PC-9 (cell line): ENCODE measurements at places on chromosomes 7 and 10. TPM values are rescaled to one million over a fixed set of nuclear protein-coding genes. Genes with fewer than 3 reads are reported as not detected.

DNA sequence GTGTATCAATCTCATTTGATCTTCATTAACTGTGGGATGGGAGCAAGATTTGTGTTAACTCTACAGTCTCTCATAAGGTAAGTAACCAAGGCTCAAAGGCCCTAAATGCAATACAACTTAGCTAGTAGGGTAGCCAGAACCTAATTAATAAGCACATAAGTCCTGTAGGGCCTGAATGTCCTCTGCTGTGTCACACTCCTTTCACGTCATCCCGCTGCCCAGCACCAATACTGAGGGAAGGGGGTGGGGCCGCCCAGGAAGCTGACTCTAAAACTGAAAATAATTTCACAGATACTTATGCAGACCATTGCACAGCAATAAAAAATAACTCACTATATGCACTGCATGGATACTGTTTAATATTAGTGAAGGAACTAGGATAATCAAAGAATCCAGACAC is 13.7 kb downstream of the CCDC6 start:
- peaks cover 12% of the 10 kb centered on the region for H3K4me1 ChIP-seq
- no peak overlapping the region for H3K4me3 ChIP-seq
- no peaks in the 10 kb centered on the region for H3K27me3 ChIP-seq
- H3K27ac ChIP-seq: no peak overlapping the region

- H3K27ac ChIP-seq: peak overlapping the region; percentile 85
- H3K4me1 ChIP-seq: peaks cover 66% of the 10 kb centered on the region
- peak; percentile 71 for DNase-seq
- H3K36me3 ChIP-seq: no peaks in the 10 kb centered on the region
- H3K4me3 ChIP-seq: peak overlapping the region; percentile 22; the same call in 1 of the 2 replicates
- no peaks in the 10 kb centered on the region for H3K27me3 ChIP-seq
Observed at GRCh38 chr7:28036696-28037095, 143.9 kb downstream of the JAZF1 start.

DNA sequence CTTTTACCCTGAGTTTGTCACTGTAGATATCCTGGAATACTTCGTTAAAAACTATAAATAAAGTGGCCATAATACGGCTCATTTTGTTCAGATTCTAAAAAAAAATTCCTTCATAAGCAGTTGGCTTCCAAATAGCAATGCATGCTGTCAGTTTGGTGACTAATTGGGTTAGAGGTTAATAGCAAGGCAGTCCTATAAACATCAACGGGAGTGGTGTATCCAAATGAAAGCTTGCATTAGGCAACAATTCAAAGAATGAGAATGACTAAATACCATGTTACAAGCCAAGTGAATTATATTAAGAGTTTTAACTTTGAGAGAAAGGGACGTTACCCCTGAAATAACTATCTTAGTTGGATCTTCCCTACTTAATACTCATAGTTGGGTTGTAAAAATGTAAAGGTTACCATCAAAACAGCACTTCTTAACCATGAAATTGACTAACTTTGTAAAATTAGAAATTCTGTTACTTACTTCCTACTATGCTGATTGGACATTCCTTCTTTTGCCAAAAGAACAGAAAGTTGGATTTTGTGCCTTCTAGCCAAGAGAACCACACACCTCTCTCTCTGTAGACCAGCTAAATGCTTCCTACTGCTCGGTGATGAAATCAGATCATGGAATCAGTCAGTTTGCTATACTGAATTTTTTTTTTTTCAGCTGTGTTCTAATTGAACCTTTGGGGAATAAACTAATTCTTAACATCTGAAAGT is 98.0 kb downstream of the KAT6B start:
- H3K4me1 ChIP-seq: peaks cover 94% of the 10 kb centered on the region
- H3K4me3 ChIP-seq: peak overlapping the region; percentile 34; the same call in 1 of the 2 replicates
- no peak for DNase-seq

GRCh38 chr7:51067757-51068156 is 248.9 kb downstream of the COBL start:
- H3K27ac ChIP-seq: no peak overlapping the region
- DNase-seq: peak; percentile 57
- no peaks in the 10 kb centered on the region for H3K36me3 ChIP-seq
- no peaks in the 10 kb centered on the region for H3K27me3 ChIP-seq
- no peak overlapping the region for H3K4me3 ChIP-seq

DNA sequence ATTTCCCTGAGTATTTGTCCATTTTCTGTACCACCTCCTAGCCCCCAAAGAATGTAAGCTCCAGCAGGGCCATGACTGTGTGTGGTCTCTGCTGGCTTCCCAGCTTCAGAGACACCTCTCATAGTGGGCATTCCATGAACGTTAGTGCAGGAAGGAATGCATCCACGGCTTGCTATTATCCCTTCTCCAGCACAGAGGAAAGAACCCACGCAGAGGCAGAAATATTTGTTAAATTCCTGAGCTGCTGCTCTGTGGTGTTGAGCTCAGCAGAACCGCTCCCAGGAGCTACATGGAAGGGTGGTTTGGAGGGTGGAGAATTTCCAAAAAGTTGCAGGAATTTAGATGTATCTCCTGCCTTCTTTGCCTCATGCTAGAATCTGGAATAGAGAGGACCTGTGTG is 275.2 kb downstream of the POU6F2 start:
- no peak overlapping the region for H3K27ac ChIP-seq
- H3K27me3 ChIP-seq: peaks cover 98% of the 10 kb centered on the region
- H3K36me3 ChIP-seq: no peaks in the 10 kb centered on the region

GRCh38 chr7:159126311-159127260 is 18.1 kb downstream of the VIPR2 start:
- H3K4me1 ChIP-seq: no peaks in the 10 kb centered on the region
- H3K27me3 ChIP-seq: peaks cover 92% of the 10 kb centered on the region
- H3K4me3 ChIP-seq: no peak overlapping the region
- DNase-seq: no peak
- no peak overlapping the region for H3K27ac ChIP-seq

DNA sequence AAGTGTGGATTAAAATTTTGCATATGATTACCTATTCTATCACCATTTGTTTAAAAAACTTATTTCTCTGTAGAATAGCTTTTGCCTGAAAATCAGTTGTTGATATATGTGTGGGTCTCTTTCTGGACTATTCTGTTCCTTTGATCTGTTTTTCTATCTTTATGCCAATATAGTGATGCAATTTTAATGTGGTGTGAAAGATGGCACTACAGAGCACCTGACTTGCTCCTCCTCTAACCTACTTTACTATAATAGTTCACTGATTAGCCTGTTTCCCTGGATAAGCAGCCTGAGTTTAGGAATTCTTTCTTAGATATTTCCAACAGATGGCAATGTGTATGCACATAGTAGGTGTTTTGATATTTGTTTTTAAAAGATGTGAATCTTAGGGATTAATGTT is 294.5 kb downstream of the AUTS2 start:
- H3K36me3 ChIP-seq: no peaks in the 10 kb centered on the region
- no peaks in the 10 kb centered on the region for H3K27me3 ChIP-seq
- no peak for DNase-seq
- H3K27ac ChIP-seq: no peak overlapping the region
- no peak overlapping the region for H3K4me3 ChIP-seq

DNA sequence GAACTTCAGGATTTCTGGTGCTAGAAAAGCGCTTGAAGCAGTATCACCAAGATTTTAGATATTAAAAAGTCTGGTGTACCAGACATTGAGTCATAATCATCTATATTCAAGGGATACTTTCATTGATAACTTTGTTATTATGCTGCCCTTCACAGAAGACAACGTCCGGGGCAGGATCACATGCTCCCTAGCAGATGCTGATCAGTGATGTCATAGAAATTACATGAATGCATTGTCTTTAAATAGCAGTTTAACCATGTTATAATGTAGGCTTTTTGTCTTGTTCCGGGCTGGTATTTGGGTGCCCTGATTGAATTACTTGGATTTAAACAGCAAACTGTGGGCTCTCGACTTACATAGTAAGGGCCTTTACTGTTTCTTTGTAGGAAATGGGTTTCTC is 54.0 kb downstream of the VWA2 start:
- H3K27ac ChIP-seq: no peak overlapping the region
- H3K27me3 ChIP-seq: no peaks in the 10 kb centered on the region
- no peak overlapping the region for H3K4me3 ChIP-seq

- H3K4me1 ChIP-seq: no peaks in the 10 kb centered on the region
- no peaks in the 10 kb centered on the region for H3K27me3 ChIP-seq
- no peak overlapping the region for H3K27ac ChIP-seq
- H3K36me3 ChIP-seq: no peaks in the 10 kb centered on the region
Observed at GRCh38 chr10:98963608-98964007, 272.0 kb downstream of the HPSE2 start.

GRCh38 chr7:108028111-108028510 is 25.1 kb upstream of the LAMB1 start:
- DNase-seq: no peak
- no peaks in the 10 kb centered on the region for H3K27me3 ChIP-seq
- no peak overlapping the region for H3K4me3 ChIP-seq

DNA sequence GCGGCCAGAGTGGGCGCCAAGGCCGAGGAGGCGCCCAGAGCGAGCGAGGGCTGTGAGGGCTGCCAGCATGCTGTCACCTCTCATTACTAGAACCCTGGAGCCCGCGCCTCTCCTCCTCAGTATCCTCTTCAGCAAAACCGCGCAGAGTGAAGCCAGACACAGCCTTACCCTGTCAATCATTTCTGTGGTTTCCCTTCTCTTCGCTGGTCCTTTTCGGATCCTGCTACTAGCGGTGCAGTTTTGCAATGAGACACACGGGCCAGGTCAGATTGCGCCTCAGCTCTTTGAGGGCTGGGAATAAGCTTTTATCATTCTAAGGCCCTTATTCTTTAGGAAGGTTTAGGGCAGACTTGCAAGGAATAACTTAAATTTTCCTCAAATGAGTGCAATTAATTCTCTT is 55.5 kb upstream of the FAM171A1 start:
- no peaks in the 10 kb centered on the region for H3K4me1 ChIP-seq
- H3K4me3 ChIP-seq: no peak overlapping the region
- no peak for DNase-seq
- no peaks in the 10 kb centered on the region; the same call in 1 of the 2 replicates for H3K27me3 ChIP-seq

- no peak overlapping the region for H3K4me3 ChIP-seq
- no peak for DNase-seq
- no peaks in the 10 kb centered on the region for H3K36me3 ChIP-seq
- no peak overlapping the region for H3K27ac ChIP-seq
Observed at GRCh38 chr10:74813381-74814259, 12.8 kb upstream of the KAT6B start.

DNA sequence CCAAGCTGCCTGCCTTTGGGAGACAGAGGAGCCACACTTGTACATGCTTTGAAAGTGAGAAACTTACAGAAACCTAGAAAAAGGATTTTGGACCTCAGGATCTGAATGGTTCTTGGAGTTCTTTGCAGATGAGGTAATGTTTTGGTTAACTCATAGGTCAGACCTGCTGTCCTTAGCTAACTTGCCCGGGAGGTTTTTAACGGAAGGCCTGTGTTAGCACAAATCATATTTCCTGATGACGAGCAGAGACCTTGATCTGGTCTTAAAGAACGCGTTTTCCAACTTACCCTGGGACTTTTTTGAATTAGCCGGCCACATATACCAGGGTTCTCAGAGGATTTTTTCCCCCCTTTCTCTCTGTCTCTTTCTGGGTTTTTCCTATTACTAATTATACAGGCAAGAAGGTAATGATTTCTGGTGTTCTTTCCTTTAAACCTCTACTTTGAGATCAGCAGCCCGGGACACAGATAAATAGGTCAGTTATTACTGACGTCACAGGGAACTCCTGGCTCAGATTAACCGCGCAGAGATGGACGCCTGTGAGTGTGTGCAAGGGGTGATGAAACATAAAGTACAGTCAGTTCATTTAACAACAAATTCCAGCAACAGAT is 101.7 kb upstream of the KLF6 start:
- peaks cover 46% of the 10 kb centered on the region for H3K4me1 ChIP-seq
- no peaks in the 10 kb centered on the region for H3K36me3 ChIP-seq
- no peak overlapping the region for H3K4me3 ChIP-seq

- no peaks in the 10 kb centered on the region for H3K27me3 ChIP-seq
- no peaks in the 10 kb centered on the region for H3K36me3 ChIP-seq
- no peak overlapping the region for H3K4me3 ChIP-seq
- DNase-seq: no peak
Observed at GRCh38 chr10:74328388-74328787, 177.4 kb downstream of the ADK start.

- no peaks in the 10 kb centered on the region for H3K36me3 ChIP-seq
- H3K27ac ChIP-seq: no peak overlapping the region
- no peaks in the 10 kb centered on the region for H3K4me1 ChIP-seq
- H3K4me3 ChIP-seq: no peak overlapping the region
Observed at GRCh38 chr7:2143450-2143849, 89.3 kb downstream of the MAD1L1 start.

- H3K27ac ChIP-seq: peak overlapping the region; percentile 91
- peaks cover 67% of the 10 kb centered on the region for H3K36me3 ChIP-seq
- no peaks in the 10 kb centered on the region for H3K27me3 ChIP-seq
- peaks cover 88% of the 10 kb centered on the region for H3K4me1 ChIP-seq
Observed at GRCh38 chr7:23347033-23347681, 48.0 kb downstream of the MALSU1 start.

DNA sequence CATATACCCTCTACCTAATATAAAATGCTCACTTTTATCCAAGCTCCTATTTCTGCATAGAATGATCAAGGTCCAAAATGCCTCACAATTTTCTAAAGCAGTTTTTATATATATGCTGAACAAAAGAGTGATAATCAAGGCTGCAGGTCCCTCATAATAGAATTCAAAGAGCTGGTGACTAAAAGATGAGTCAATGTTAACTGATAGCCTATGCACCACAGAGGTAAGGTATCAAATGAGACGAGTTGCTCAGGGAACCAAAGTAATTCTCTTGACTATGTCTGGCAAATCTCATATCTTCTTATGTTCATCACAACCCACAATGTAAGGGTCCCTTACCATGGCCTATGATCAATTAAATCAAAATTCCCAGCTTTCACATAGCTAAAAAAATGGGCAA is 15.2 kb downstream of the PDZD8 start:
- DNase-seq: no peak
- peaks cover 52% of the 10 kb centered on the region for H3K4me1 ChIP-seq
- H3K27me3 ChIP-seq: no peaks in the 10 kb centered on the region
- H3K36me3 ChIP-seq: no peaks in the 10 kb centered on the region

- H3K27me3 ChIP-seq: no peaks in the 10 kb centered on the region
- no peaks in the 10 kb centered on the region for H3K4me1 ChIP-seq
- no peaks in the 10 kb centered on the region for H3K36me3 ChIP-seq
- DNase-seq: no peak
- no peak overlapping the region for H3K4me3 ChIP-seq
Observed at GRCh38 chr7:133649593-133649992, 396.7 kb downstream of the EXOC4 start.

Gene TAS2R41
- not detected in 2 replicates for total RNA-seq

Gene H2BK1
- not detected in 2 replicates for total RNA-seq

Gene LRIT1
- total RNA-seq: not detected in 2 replicates

Gene GNG11
- total RNA-seq: 2.3 and 4.4 TPM in 2 replicates

Gene ADAM22
- total RNA-seq: 13.0 and 14.0 TPM in 2 replicates

Gene CLEC5A
- total RNA-seq: not detected in 2 replicates

Gene BUD23
- 122 and 158 TPM in 2 replicates for total RNA-seq

Gene VAX1
- total RNA-seq: not detected in 2 replicates

Gene PLXNA4
- 0.73 and 1.0 TPM in 2 replicates for total RNA-seq

Gene CYP26C1
- 0.46 and 0.60 TPM in 2 replicates for total RNA-seq

Gene ATRNL1
- total RNA-seq: not detected in 2 replicates
